ENCODE measurements at places on chromosomes 7 and 10.

- DNase-seq: no peak
Measured at GRCh38 chr7:99782012-99782953, 1.7 kb downstream of the CYP3A4 start.

DNA sequence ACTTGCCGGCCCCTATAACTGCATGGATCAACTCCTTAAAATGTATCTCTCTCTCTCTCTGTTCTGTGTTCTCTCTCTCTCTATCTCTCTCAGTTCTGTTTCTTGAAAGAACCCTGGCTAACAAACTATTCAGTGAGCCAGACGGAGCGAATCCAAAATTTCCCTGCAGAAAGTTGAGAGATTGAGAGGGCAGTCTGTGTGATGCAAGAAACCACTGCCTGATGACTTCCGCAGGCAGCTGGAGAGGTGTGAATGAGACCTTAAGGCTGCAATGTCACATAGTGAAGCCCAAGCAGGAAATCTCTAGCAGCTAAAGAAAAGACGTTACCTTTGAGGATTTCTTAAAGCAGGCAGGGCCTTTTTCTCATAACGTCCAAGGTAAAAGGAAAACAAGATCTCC is 17.3 kb downstream of the FAM107B start:
- DNase-seq: no peak

DNA sequence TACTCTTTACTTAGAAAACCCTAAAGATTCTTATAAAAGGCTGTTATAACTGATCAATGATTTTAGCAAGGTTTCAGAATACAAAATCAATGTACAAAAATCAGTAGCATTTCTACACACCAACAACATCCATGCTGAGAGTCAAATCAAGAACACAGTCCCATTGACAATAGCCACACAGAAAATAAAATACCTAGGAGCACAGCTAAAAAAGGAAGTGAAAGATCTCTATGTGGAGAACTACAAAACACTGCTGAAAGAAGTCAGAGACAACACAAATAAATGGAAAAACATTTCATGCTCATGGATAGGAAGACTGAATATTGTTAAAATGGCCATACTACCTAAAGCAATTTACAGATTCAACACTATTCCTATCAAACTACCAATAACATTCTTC is 427.0 kb downstream of the KCNMA1 start:
- DNase-seq: no peak

DNA sequence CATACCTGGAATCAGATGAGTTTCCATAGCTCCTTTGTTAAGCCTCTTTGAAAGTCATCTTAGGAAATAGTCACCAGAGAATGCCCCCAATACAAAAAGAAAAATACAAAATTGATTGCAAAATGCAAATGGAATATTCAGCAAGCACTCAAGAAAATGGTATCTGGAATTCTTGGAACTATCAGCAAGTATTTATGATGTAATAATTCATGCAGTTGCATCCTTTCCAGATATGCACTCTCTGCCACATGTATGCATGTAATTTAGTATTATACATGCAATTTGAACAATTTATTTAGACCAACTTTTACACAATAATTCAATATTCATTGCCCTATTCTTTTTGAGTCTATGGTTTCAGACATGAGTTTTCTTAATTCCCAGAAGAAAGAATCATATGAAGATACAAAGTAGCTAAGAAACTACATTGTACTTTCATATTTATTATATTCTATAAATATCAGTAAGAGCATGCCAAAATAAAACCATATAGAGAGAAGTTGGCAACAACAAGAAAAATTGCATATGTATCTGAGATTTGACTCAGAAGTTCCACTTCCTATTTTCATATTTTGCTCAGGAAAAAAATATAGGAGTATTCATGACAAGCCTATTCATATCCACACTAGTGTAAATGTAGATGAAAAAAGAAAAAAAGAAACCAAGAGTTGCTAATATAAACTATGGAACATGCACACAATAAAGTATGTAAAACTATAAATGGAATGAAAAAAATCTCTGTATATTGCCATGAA is 338.5 kb downstream of the SEMA3D start:
- DNase-seq: no peak

DNA sequence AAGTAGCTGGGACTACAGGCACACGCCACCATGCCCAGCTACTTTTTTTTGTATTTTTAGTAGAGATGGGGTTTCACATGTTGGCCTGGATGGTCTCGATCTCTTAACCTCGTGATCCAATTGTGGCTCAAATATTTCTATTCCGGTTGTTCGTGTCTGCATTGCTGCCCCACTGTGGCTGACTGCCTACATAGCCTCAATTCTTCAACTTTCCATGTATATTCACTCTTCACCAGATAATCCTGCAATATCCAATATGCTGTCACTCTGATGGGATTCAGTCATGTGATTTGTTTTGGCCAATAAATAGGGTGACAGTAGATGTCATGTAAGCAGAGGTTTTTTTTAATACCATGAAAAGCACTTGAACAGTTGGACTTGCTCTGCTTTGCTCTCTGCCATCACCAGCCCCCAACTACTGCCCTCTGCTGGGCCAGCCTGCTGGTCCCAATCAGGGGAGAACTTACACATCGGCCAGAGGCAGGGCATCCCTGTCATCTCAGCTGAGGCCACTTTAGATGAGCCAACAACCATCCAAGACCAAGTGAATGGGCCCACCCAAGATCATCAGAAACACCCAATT is 56.7 kb downstream of the NSUN6 start:
- DNase-seq: no peak

- DNase-seq: peak; percentile 22
Measured at GRCh38 chr10:60572511-60573194, 183.0 kb upstream of the ANK3 start.

DNA sequence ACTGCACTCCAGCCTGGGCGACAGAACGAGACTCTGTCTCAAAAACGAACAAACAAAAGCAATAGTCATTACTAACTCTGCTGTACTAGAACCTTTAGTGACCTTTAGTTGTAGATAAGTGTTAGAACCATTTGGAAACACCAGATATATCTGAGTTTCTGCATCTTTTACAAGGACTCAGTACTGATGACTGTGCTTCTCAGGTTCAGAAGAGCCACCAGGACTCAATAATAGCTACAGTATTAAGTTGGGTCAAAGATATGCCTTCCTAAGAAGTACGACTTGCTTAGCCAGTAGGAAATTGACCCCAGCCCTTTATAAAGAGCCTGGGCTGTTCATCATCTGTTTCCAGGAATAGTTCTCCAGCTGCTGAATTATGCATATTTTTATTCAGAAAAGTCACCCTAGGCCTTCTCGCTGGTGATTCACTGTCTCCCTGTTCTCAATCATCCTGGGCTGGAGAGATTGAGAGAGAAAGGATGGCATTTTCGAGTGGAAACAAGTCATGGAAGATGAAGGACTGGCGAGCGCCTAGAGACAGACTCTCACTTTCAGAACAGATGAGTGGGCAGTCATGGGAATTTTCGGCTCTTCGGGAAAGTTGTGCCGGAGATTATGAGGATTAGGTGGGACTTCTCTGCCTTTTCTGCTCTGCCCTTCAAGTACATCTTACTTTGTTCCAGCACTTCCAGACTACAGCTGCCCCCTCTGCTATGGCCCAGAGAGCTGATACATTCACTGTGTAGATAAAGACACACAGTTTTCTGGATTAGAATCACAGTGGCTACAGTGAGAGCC is 316.1 kb downstream of the CCDC3 start:
- no peak for DNase-seq

- DNase-seq: peak; percentile 46
Measured at GRCh38 chr10:6678211-6678803, 98.2 kb upstream of the PRKCQ start.

GRCh38 chr10:31660300-31660699 is 268.3 kb downstream of the ARHGAP12 start:
- DNase-seq: no peak

GRCh38 chr10:69652111-69652856 is 22.2 kb downstream of the FAM241B start:
- no peak for DNase-seq

DNA sequence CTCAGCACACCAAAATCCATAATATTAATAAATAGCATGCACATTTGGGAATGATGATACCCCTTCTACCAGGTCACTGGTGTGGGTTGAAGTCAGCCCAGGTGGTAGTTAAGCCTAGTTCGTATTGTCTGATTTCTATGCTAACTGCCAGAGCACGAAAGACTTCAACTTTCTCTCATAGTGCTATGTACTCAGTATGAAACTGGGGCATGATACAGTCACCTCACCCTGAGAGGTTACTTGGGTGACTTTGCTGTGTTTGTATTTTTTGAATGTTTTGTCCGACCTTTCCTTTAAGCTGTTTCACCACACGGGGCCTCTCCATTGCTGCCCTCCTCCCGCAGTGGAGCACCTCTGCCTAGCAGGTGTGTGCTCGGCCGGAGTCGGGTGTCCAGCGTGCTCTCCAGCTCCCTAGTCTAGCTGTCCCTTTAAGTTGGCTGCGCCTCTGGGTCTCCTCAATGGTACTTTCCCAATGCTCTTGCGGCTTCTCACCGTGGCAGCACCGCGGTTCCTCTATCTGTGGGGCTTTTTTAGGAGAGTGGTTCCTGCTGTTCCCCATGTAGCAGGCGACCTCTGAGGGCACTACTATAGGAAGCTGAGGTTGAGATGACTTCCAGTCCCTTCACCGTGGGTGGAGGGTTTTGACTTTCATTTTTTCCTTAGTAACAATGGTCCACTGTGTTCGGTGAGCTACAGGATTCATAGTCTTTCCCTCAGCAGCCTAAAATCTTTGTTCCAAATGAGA is 524.0 kb upstream of the PFKP start:
- no peak for DNase-seq

- no peak for DNase-seq
Measured at GRCh38 chr7:40654171-40654570, 519.4 kb downstream of the SUGCT start.

DNA sequence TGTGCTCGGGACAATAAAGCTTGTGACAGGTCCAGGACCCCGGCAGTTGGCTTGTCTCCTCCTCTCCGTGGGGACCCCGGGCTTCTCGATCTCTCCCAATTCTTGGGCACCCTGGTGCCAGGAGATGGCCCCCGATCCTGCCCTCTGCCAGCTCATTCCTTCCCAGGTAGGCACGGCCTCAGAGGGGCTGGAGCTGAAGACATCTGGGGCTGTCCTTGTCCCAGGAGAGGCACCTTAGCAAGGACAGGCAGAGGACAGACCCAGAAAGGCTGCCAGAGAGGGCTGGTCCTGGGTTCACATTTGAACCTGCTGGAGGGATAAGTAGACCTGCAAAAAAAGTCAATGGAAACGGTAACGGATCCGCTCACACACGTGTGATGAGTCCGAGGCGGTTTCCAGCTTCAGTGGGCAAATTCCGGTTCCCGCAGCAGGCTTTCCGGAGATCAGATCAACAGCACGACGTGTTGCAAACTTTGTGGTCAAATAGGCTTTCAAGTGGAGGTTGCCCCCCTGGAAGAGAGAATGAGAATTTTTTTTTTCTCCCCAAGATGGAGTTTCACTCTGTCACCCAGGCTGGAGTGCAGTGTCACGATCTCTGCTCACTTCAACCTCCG is 47.7 kb upstream of the GTF2IRD1 start:
- no peak for DNase-seq

GRCh38 chr7:145269418-145270161 is 433.7 kb upstream of the TPK1 start:
- no peak for DNase-seq

DNA sequence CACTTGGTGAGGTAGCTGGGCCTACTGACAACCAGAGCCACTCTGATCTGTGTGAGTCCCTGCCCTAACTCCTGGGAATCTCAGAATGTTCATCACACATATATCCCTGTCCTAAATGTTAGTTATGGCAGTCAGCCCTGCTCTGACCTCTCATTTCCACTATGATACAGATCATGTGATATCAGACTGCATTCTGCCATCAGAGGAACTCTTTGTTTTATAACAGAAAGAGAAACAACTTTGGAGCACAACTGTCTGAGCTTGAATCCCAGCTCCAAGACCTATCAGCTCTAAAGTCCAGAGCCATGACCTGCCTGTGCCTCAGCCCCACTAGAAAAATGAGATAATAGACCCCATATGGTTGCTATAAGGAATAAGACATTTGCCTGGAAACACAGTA is 54.6 kb upstream of the ABCB4 start:
- no peak for DNase-seq

- no peak for DNase-seq
Measured at GRCh38 chr7:65239324-65239706, 134.3 kb upstream of the ZNF92 start.

DNA sequence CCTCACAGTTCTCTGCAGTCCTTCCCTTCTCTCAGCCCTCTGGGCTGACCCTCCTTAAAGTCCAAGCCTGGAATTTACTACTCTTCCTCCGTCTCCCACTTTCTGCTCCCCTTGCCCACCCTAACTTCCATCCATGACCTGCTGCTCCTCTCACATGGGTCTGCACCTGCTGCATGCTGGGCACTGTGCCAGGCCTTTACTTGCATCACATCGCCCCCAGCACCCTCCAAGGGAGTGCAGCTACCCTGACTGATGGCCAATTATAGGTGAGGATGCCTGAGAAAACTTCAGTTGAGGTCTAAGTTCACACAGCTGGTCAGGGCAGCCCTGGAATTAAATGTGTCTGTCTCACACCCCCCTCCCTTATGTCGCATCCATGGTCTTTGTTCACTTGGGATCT is 53.6 kb upstream of the ZPBP start:
- no peak for DNase-seq

DNA sequence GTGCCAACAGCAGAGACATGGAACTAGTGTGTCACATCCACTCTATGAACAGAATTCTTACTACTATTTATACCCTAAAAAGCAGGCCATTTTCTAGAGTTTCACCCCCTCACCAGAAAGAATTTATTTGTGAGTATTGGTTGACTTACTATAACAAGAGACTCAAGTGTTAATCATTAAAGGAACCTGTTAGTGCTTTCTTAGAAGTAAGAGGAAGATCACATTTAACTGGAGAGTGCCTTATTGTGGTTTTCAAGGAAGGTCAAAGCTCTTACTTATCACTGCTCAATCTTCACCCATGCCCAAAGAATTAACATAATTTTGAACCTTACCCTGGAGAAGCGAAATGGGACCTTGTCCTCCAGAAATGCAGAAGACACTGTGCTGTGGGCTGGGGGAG is 169.3 kb upstream of the PRSS1 start:
- DNase-seq: no peak

DNA sequence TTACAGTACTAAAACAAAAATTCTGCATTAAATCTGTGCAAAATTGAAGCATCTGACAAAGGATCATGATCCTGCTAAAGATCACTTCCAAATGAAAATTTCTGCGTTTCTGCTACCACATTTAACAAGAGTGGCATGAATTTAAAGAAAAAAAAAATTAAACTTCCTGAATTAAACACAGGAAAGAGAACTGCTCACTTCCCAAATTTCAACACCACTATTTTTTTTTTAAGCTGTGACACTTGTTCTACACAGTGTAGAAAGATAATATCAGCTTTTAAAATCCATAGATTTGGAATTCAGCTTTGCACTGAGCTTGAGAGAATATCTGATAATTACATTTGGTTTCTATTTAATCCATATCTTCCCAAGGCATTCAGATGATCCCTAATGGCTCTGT is 73.6 kb downstream of the EPC1 start:
- no peak for DNase-seq

- DNase-seq: no peak
Measured at GRCh38 chr10:133044401-133044811, 43.3 kb upstream of the ADGRA1 start.

GRCh38 chr10:106900016-106900652 is 264.4 kb downstream of the SORCS1 start:
- no peak for DNase-seq

GRCh38 chr10:42973411-42973810 is 103.5 kb upstream of the RET start:
- no peak for DNase-seq

Measured in stimulated activated CD4-positive, alpha-beta T cell treated with anti-CD3 and anti-CD28 coated beads, Interleukin-15, amount 100 ng/mL, for 48 hours (primary cell).